ENCODE measurements at places on chromosomes 16 and 17. TPM values are rescaled to one million over a fixed set of nuclear protein-coding genes. Genes with fewer than 3 reads are reported as not detected.

DNA sequence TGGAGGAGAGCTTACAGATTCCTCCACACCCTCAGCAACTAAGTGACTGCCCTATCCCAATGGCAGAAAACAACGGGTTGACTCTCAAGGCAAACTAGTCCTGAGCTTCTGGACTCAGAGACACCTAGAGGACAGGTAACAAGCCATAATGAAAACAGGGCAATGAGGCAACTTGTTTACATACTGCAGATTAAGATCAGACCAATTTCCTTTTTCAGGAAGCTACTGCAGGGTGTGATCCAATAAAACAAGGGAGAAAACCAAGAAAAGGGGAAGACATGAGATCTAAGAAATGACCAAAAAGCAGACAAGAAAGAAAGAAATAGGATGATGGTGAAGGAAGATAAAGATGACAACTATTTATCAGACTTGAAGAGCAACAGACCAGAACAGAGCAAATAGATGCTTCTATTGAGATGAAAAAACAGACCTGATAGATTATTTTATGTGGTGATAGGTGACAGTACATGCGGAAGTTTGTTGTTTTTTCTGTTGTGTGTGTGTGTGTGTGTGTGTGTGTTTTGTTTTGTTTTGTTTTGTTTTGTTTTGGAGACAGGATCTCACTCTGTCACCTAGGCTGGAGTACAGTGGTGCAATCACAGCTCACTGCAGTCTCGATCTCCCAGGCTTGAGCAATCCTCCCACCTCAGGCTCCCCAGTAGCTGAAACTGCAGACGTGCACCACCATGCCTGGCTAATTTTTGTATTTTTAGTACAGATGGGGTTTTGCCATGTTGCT lies 120.7 kb downstream of the GAS7 start:
- DNase-seq: no peak

The KRTAP9-2 gene
- total RNA-seq: not detected

The MMP25 gene
- 0.29 TPM for total RNA-seq

The PRSS53 gene
- 5.8 TPM for total RNA-seq

- DNase-seq: no peak
Observed at GRCh38 chr16:64579712-64580111, 542.2 kb downstream of the CDH11 start.

GRCh38 chr16:88642881-88643643 lies 4.7 kb downstream of the IL17C start:
- no peak for DNase-seq

- no peak for DNase-seq
Observed at GRCh38 chr16:8631818-8632465, 10.4 kb downstream of the METTL22 start.

GRCh38 chr17:66737524-66737923 lies 97.4 kb upstream of the CACNG5 start:
- no peak for DNase-seq

The SLC52A1 gene
- total RNA-seq: not detected

- no peak for DNase-seq
Observed at GRCh38 chr17:236641-237405, 55.4 kb upstream of the DOC2B start.

The BCO1 gene
- not detected for total RNA-seq

DNA sequence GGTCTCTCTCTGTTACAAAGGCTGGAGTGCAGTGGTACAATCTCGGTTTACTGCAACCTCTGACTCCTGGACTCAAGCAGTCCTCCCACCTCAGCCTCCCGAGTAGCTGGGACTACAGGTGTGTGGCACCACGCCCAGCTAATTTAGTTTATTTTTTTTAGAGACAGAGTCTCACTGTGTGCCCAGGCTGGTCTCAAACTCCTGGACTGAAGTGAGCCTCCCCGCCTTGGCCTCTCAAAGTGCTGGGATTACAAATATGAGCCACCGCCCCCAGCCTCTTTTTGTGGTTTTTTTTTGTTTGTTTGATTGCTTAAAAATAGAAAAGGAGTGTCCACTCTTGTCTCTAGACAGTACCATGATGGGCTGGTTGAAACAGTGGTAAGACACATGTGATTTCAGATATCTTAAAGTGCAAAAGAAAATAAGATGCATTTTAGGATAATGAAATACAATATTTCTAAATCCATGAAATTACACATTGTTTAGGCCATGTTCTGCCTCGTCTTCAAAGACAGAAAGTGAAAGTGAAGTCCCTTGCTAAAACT lies 27.4 kb downstream of the KIAA0513 start:
- DNase-seq: no peak

DNA sequence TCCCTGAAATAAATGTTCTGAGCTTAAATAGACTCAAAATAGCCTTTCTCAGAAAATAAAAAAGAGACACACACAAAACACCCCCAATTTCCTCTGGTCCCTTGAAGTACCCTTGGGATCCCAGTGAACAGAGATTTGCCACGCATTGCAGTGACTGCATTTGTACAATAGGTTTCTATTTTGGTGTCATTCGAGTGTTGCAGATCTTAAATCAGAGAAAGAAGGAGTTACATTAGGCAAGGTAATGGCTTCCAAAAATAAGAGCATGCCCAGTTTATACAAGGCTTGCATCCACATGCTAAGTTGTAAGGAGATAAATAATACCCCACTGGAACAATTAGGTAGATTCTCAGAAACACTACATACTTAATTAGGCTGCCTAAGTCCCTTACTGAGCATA lies 2.2 kb downstream of the TOX3 start:
- DNase-seq: no peak

- no peak for DNase-seq
Observed at GRCh38 chr17:17061516-17061915, 19.3 kb downstream of the MPRIP start.

The CACNG3 gene
- total RNA-seq: not detected

The KCNJ2 gene
- total RNA-seq: 0.36 TPM

DNA sequence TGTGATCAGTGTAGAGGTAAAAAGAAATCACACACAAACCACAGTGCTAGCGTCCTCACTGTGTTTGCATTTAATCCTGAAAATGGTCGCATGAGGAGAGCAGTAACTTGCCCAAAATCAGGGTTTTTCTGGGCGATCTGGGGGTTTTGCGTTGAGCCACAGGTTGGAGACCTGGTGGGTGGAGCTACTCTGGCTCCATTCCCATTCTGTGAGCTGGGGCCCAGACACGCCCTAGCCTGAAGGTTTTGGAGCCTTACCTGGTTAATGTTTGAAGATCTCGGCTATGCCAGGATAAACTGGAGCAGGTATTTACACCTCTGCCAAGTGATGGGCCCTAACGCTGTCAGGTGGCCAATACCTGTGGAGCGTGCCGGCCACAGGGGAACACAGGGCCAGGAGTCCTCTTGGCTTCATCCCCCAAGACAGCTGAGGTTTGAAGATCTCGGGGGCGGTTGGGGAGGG lies 48.4 kb downstream of the MPRIP start:
- peak; percentile 76 for DNase-seq

GRCh38 chr16:55930036-55930435 lies 54.9 kb upstream of the CES5A start:
- DNase-seq: no peak

DNA sequence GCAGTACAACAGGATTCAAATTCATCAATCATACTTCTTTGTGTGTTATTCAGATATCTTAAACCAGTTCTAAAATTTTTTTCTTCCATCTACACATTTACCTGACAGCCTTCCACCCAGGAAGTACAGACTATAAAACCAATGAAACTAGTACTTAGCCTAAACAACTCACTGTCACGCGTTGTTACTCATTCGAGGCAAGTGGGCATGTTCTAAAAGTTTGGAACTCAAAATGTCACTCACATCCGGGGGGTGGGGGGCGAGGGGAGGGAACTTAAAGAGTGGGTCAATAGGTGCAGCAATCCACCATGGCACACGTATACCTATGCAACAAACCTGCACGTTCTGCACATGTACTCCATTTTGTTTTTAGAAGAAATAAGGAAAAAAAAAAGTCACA lies 90.4 kb upstream of the PLEKHM1 start:
- DNase-seq: no peak

The VASN gene
- 13.6 TPM for total RNA-seq

The AKTIP gene
- total RNA-seq: 32.5 TPM

DNA sequence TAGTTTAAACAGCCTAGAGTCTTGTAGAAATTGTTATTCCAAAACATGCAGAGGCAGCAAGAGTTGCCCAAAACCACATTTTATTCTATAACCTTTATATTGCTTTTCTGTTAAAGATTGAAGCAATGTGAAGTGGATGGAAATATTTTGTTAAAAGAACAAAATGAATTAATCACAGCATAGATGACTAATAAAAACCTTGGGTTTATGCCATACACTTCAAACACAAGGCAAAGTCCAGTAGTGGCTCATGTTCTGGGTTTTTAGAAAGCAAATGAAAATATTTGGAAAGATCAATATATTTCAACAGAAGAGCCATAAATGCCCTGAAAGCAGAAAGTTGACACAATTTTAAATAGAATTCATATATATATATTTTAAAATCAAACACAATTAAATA lies 36.7 kb upstream of the ULK2 start:
- peak; percentile 41 for DNase-seq

- DNase-seq: no peak
Observed at GRCh38 chr17:49688848-49689247, 11.0 kb upstream of the SPOP start.

DNA sequence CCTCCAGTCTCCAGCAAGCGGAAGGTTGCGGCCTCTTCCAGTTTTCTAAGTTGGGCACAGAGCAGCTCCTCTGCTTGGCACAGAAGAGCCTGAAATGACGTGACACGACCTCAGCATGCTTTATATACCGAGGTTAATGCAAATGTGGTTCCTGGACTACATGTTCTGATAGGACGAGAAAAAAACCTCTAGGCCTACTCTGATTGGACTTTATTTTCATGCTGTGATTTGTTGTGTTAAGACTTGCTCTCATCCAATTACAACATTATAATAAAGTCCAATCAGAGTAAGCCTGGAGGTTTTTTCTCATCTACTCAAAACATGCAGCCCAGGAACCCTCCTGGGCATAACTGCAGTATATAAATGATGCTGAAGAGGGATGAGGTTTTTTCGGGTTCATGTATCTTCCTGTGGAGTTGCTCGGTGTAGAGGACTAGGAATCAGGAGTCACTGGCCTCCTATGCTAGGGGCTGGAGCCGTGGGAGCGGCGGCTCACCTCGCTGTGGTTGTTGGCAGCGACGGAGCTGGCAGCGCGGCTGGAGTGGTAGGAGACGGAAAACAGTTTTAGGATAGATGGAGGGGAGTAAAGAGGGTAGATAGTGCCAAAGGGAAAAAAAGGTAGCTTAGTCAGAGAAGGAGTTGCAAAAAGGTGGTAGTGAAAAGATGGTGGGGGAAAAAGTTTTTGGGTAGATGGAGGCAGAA lies 878.0 kb downstream of the KCNJ18 start:
- no peak for DNase-seq

DNA sequence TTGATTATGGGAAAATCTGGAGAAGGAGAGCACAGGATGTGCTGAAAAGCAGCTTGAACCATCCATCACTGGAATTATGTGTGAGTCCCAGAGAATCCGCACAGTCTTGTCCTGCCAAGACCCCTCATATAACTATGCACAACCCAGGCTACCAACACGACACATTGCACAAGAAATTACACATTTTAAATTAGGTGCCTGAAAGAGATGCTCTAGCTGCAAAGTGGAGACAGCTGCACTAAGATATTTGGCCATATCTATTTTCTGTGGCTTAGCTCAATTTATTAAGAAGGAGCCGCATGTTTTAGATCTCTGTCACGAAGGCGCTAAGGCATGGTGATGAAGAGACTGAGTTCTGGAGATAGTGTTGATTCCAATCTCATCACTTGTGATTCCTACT lies 1308.4 kb downstream of the CDH8 start:
- no peak for DNase-seq

The NACA2 gene
- not detected for total RNA-seq

GRCh38 chr16:54385141-54385540 lies 98.6 kb upstream of the IRX3 start:
- DNase-seq: no peak

The PHOSPHO1 gene
- total RNA-seq: 1.7 TPM

The BICDL2 gene
- total RNA-seq: 16.3 TPM

- no peak for DNase-seq
Observed at GRCh38 chr17:80501741-80502577, 25.6 kb upstream of the NPTX1 start.

GRCh38 chr17:4331614-4332013 lies 34.9 kb downstream of the UBE2G1 start:
- no peak for DNase-seq

DNA sequence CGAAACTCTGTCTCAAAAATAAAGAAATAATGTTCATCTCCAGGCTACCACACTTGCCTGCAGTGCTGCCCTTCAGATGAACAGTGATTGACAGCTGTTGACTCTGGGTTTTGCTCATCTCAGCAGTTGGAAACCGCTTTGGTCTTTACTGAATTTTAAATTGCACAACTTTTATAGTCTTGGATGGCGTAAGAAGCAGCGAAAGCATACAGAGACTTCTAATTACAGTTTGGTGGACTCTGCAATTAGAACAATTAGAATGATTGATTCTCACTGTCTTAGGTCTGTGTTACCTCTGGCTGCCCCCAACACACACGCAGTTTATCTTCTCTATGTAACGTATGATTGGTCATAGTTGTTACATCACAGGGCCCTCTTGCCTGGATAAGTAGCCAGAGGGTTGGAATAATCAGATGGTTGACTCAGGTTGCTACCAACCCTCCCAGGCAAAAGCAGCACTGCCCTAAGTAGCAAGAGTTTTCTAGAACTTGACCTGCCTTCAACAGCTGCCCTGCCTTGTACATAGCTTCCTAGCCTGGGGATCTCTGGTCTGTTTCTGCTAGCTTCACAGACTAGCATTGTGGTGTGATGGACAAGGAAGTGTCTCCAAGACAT lies 1.9 kb upstream of the NAT9 start:
- no peak for DNase-seq

GRCh38 chr16:3611146-3611975 lies at the start of gene SLX4:
Gene SLX4 (minus strand): TSS chr16:3611606. CDS start chr16:3608964, 2,642 bp downstream.
- DNase-seq: peak; percentile 94

GRCh38 chr16:47977802-47978201 lies 178.0 kb downstream of the ABCC12 start:
- DNase-seq: no peak

Measured in PC-3 (cell line).